ENCODE measurements at places on chromosomes 4 and X. TPM values are rescaled to one million over a fixed set of nuclear protein-coding genes. Genes with fewer than 3 reads are reported as not detected.
A peak's percentile ranks its signal among the peaks of the same experiment; 100 is the strongest.

DNA sequence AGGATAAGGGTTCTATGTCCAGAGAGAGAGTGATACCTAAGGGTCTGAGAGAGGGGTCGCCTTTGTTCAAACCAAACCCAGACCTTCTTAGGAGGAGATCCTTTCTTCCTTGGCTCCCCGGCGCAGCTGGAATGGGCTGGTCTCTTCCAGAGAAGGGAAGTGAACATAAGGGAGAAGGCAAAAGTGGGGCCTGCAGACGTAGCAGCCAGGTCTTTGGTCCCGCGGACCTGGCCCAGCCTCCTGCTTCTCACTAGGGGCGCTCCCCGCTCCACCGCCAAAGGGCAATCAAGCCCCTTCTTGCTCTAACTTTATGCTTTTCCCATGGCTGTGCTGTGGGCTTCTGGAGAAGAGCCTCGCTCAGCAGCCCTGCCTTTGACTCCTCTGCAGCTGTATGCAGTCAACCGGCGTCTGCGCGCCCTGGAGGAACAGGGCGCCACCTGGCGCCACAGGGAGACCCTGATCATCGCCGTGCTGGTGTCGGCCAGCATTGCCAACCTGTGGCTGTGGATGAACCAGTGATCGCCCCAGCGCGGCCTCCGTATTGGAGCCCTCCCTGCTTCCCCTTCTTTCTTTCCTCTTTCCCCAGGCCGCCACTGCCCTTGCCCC, 6.5 kb downstream of the FATE1 start:
- DNase-seq: peak; percentile 68

Gene KCNE5
- 0.33 TPM for total RNA-seq

DNA sequence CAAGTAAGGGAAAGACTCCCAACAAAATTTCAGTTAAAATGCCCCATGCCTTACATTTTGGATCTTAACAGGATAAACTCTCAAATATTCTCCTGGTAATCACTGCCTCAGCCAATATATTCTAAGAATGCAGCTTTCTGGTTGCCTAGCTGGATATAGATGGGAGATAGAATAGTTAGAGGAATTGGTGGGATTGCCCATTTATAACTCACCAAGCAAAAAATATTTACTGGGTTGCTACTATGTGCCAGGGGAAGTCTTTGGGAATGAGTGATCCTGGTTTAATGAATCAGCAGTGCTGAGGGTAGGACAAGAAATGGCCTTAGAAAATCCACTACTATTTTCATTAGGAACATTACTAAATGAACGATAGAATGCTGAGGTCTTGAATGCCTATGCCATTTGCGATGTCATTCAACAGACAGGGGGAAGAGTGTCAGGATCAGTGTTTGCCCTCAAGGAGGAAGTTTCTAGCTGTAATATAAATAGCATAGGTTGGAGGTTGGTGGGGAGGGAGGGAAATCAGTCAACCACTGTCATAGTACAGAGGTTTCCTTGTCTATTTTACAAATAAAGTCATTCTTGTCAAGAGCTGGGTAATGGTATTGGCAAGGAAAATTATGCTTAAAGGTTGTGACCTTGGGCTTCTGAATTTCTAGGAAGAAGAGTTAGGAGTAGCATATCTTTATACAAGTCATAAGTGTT, 63.5 kb downstream of the ENOPH1 start:
- DNase-seq: no peak

DNA sequence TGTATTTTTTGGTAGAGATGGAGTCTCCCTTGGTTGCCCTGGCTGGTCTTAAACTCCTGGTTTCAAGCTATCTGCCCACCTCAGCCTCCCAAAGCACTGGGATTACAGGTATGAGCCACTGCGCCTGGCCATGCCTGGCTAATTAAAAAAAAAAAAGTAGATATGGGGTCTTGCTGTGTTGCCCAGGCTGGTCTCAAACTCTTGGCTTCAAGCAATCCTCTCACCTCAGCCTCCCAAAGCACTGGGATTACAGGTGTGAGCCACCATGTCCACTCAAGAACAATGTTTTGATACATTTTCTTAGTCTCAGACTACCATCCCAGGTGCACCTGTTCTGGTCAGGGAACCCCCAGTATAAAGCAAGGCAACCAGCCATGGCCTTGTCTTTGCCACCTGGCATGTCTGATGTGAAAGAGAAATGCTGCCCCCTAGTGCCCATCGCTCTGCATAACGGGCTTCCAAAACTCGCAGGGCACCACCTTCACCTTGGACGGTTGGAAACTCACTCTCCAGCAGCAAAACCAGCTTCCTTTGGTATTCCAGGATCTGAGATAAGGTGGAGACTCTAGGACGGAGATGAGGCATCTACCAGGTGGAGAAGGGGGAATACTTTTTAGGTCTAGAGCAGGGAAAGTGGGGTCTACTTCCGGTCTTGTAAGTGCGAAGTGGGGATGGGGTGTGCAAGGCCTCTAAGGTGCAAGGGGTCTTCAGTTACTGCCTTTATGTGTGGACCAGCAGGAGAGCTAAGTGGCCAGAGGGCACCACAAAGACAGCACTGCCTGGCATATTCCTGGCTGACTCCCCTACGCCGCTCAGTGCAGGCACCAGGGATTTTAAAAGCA, 47.7 kb upstream of the AFAP1 start:
- DNase-seq: no peak

Gene DCX
- total RNA-seq: 0.06 TPM

- DNase-seq: no peak
Observed at GRCh38 chr4:67456577-67457196, 88.6 kb downstream of the CENPC start.

Gene GRIA2
- not detected for total RNA-seq

Gene ELMOD2
- 23.2 TPM for total RNA-seq

DNA sequence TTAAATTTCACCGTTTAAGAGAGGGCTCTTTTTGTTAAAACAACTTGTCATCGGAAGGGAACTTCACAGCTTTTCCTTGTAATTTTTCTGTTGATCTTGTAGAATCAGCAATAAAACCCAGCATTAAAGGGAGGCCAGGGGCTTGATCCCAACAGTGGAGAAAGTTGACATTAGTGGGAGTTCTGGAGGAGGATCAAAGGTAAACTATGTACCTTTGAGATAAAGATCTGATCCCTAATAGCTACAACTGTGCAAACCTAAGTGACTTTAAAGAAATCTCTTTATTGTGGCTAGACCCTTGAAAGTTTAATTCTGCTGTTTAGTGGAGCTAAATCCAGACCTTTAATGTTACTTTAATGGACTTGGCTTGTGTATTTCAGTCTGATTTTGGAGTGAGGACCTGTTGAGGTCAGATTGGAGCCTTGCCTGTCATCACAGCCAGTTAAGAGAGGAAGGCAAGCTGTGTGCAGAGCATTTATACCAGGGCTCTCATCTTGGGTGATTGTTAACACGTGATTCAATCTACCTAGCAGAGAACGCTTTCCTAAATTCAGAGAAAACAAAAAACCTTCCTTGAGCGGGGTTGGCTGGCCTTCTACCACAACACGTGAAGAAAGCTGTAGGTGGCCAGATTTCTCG, 1.7 kb downstream of the DOCK11 start:
- no peak for DNase-seq

GRCh38 chr4:71713611-71714203, 70.2 kb downstream of the GC start:
- no peak for DNase-seq

DNA sequence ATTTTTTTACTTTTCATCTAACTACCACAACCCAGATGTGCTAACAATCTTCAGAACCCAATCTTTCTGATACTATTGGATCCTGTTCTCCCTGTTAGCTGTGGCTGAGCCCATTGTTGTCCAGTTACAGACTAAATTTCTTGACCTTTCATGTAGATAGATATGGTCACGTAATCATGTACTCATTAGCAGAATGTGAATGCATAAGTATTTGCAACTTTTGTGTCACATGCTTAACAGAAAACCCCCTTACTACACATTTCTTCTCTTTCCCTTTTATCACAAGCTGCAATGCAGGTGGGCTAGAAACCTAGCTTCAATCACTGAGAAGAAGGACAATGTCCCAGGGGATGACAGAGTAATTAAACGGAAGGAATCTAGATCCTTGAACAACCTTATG, 13.1 kb upstream of the FAM13A start:
- DNase-seq: no peak

DNA sequence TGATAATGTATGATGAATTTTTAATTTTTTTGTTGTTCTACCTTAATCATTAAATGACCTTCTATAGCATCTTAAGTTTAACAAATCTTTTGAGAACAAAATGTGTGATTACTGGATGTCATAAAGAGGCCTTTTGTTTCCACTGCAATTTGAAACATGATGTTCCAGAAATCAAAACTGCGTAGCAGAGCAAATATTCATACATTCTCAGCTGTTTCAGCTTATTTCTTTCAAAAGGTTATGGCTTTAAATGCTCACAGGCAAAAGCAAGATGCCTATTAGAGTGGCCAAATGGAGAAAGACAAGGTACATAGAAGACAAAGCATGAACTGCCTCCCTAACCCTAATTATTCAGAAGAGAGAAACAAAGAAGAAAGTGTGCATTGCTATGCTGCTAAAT, 233.0 kb upstream of the SLC7A11 start:
- no peak for DNase-seq

Gene GSX2
- total RNA-seq: not detected

GRCh38 chrX:39749728-39750127, 348.0 kb downstream of the BCOR start:
- DNase-seq: no peak

GRCh38 chr4:30265716-30266115, 454.5 kb upstream of the PCDH7 start:
- DNase-seq: no peak

GRCh38 chr4:7021930-7022664, 21.1 kb upstream of the TADA2B start:
- DNase-seq: peak; percentile 44

Gene SORCS2
- total RNA-seq: 0.50 TPM

DNA sequence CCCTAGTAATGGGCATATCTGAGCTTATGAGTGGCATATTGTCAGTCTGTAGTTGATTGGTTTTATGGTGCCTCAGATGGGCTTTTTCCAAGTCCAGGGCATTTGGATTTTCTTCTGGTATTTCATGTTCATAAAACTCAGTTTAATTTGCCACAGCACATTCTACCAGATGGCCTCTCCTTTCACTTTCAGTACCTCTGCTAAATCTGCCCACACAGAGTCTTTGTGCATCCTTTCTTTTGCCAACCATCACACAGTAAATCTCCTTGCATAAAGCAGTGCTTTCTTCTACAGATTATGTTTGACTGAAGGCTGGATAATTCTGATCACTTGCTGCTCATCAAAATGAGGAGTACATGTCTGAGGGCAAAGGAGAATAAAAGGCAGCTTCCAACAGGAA, 98.2 kb downstream of the HS6ST2 start:
- no peak for DNase-seq

Gene PASD1
- not detected for total RNA-seq

GRCh38 chr4:145308598-145308997, 128.2 kb upstream of the OTUD4 start:
- DNase-seq: no peak

GRCh38 chr4:59698041-59698440, 1502.1 kb upstream of the ADGRL3 start:
- DNase-seq: no peak

DNA sequence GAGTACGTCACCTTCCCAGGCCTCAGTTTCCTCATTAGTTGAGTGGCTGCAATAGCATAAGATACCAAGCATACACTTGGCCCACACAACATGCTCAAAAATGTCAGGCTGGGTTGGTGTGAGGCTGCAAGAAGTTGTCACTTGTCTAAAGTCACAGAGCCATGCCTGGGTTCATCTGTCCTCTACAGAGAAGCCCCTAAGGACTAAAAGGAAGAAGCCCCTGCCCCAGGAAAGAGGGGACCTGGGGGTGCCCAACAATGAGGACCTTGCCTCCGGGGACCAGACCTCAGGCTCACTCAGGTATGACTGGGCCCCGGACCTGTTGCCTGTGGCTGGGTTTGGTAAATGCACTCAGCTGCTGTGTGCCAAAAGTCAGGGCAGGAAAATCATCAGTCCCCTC, 82.7 kb downstream of the CRMP1 start:
- peak; percentile 58 for DNase-seq

Gene CT45A10
- not detected for total RNA-seq

Gene FUNDC1
- total RNA-seq: 12.3 TPM

DNA sequence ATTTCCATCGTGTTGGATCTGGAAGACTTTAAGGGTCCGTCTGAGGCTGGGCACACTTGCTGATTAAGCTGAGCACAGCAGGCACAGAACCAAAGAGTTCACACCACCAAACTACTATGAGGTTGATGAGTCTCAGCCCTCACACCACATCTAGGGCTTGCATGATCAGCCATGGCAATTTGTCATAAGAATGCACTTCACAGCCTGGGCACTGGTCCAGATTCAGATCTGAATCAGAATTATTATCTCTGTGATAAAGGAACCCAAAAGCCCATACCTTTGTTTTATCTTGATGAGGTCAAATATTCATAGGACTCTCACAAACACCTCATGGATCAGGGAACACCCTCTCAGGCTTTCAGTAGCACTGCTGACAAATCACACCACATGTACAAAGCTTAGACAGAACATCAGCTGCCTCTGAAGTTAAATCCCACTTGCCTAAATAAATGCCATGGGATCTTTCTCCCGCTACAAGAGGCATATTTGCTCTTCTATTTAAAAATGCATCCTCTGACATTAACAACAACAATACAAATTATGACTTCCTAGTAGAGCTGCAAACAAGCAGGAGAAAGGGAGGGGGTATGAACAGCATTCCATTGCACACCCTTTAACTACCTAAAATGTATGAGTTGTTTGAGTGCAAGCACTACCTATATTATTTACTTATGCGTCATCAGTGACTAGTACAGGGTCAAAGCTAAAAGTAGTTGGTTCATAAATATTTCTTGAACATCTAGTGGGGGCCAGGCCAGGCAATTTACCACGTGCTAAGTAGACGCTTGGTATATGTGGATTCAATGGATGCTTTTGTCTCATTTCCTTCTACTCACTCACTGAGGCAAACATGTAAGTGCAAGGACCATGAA, 186.3 kb upstream of the FGF13 start:
- DNase-seq: no peak

Gene ZNF732
- total RNA-seq: 0.22 TPM

- DNase-seq: no peak
Observed at GRCh38 chr4:48639807-48640206, 140.3 kb downstream of the FRYL start.

Gene MAGEB4
- not detected for total RNA-seq

Gene TMEM154
- 28.2 TPM for total RNA-seq

Gene CXCL10
- total RNA-seq: 7.1 TPM

DNA sequence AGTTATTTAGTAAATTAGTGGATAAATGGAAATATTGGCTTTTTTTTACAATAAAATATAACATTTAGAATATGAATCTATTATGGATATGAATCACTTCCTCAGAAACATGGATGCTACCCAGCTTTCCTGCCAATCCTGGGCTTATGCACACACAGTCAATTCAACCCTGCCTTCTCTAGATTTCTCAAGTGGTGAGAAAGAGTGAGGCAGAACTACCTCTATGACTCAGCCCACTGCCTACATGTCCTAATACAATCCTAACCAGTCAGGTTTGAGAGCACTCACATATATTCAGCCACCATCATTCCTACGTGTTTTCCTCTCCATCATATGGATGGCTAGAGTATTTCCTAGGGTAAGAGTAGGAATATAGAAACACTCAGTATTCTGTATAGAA, 91.1 kb upstream of the ANKRD50 start:
- DNase-seq: no peak

Measured in spleen (tissue), 13 donors.